SK-N-DZ (cell line): ENCODE measurements at places on chromosomes 12 and 14.
A peak's percentile ranks its signal among the peaks of the same experiment; 100 is the strongest.

GRCh38 chr14:75493592-75494087 lies 28.6 kb upstream of the BATF start:
- DNase-seq: no peak

DNA sequence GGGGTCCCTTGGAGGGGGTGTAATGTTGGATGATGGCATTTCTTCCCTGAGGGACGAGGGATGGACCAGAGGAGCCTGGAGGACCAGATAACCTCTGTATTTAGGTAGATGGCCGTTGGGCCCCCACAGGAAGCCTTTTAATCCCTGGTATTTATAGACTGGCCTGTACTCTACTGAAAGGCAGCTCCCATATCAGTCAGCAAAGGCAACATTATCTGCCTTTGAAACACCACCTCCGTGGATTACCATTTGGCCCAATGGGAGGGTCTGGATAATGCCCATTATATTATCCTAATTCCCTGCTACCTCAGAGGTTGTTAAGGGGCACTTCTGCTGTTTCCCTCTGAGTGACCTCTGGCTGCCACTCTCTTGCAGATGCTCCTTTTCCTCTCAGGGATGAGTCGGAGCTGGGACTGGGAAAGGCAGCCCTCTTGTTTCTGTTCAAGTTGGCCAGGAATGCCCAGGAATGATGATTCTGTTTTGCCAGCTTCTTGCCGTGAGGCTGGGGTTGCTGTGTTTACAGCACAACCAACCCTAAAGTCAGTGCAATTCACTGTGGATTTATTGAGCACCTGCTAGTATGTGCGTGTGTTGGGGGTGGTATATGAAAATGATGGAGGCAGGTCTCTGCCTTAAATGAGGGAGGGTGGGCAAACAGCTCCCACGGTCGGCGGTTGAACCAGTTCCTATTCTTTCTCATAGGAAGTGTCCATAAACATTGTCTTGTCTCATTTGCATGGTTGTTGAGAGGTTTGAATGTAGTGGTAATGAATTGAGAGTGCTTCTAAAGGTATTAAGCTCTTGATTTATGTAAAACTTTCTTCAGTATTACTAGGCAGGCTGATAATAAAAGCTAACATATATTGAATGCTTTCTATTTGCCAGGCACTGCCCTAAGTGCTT lies 18.1 kb downstream of the SUSD6 start:
- no peak for DNase-seq

- peak; percentile 59 for DNase-seq
Measured at GRCh38 chr12:52865090-52865944, 16.5 kb upstream of the KRT78 start.

GRCh38 chr14:102666635-102667034 lies 74.2 kb downstream of the RCOR1 start:
- no peak for DNase-seq

- no peak for DNase-seq
Measured at GRCh38 chr12:59844750-59845149, 248.9 kb downstream of the SLC16A7 start.

DNA sequence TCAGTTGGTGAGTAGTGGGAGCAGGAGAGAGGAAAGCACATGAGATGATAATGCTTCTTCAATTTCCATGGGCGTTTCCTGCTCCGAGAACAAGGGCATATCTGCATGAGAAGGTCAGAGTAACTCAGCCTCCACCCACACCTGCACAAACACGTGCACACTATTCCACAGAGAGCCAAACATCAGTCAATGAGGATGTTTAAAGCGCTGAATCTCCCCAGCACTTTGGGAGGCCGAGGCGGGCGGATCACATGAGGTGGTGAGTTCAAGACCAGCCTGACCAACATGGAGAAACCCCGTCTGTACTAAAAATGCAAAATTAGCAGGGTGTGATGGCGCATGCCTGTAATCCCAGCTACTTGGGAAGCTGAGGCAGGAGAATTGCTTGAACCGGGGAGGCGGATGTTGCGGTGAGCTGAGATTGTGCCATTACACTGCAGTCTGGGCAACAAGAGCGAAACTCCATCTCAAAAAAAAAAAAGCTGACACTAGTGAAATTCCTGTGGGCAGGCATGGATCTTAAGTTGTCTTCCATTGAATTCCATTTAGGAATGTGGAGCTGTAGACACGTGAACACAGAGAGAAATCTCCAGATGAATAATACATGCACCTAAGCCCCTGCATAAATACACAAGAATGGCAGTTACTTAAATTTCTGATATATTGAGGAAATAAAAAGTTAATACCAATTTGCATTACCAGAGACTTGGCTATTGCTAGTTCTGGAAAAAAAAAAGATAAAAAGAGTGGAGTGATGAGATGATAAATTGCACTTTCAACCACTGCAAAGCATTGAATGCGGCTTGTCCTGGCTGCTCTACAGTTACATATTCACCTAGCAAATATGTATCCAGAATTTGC lies 1097.4 kb upstream of the TMEM132C start:
- DNase-seq: no peak

GRCh38 chr12:50590869-50591268 lies 86.1 kb downstream of the DIP2B start:
- DNase-seq: no peak

- DNase-seq: no peak
Measured at GRCh38 chr12:124809878-124810277, 53.8 kb downstream of the SCARB1 start.

DNA sequence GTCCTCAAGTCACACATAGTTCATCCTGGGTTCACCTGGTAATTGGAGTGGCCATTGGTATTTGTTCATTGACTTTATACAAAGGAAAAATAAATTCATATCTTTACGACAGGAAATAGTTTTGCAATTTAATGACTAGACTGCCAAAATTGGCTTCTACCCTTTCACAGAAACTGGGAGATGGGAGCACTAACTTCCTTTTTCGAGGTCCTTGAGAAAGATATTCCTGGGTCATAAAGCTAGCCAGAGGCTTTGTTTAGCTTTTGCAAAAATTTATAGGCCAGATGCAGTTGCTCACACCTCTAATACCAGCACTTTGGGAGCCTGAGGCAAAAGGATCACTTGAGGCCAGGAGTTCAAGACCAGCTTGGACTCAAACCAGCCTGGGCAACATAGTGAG lies 10.2 kb upstream of the OR11G2 start:
- no peak for DNase-seq

DNA sequence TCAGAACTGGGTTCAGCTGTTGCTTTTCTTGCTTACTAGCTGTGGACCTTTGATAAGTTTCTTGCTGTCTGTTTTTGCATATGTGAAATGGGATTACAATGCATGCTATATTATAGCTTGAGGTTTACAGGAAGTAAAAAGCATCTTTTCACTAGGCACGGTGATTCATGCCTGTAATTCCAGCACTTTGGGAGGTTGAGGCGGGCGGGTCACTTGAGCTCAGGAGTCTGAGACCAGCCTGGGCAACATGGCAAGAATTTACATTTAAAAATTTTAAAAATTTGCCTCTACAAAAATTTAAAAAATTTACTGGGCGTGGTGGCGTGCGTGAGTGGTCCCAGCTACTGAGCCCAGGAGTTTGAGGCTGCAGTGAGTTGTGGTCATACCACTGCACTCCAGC lies 42.0 kb downstream of the CALM1 start:
- DNase-seq: no peak

DNA sequence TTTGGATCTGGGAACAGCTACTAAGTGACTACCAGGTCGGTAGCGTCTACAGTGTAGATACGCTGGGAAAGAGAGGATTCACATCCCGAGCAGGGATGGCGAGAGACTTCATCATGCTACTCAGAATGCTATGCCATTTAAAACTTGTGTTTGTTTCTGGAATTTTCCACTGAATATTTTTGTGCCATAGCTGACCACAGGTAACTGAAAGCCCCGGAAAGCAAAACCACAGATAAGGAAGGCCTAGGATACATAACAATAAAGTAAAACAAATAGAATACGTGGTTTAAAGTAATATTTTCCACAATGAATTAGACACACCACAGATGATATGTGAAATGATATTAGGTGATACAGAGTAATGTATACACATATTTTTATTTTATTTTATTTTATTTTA lies 7.9 kb upstream of the HCAR1 start:
- no peak for DNase-seq

- DNase-seq: no peak
Measured at GRCh38 chr12:28331130-28331529, 140.9 kb downstream of the CCDC91 start.

DNA sequence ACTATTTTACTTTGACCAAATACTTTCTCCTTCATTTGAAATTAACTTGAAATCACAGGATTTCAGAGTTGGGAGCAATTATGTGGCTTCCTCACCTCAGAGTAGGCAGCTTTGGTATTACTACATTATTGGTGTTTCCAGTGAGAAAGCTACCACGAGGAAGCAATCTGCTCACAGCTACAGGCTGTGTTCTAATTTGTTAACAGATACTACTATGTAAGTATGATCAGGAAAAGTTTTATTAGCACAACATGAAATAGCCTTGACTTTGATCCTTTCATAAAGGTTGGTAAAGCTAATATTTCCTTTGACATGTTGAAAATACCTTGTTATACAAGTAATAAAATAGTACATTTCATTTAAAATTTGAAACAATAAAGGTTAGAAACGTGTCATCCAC lies 30.6 kb downstream of the TAOK3 start:
- no peak for DNase-seq

DNA sequence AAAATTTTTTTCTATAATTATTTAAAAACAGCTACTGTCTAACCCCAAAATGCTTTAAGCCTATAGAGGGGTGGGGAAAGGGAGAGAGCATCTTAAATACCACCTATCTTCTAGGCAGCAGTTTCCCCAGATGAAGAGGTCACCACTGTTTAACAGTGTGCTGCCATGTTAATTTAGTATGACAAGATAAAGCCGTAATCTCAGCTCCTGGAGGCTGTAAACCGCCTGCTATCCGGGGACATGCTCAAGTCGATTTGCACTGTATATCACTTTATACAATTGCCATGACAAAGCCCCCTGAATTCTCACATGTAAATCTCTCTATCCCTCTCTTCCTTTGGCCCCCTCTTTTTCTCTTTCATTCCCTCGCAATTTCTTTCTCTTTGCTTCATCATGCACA lies 68.5 kb downstream of the SOX5 start:
- peak; percentile 50 for DNase-seq

GRCh38 chr12:114473018-114473417 lies 67.1 kb upstream of the TBX5 start:
- DNase-seq: no peak

DNA sequence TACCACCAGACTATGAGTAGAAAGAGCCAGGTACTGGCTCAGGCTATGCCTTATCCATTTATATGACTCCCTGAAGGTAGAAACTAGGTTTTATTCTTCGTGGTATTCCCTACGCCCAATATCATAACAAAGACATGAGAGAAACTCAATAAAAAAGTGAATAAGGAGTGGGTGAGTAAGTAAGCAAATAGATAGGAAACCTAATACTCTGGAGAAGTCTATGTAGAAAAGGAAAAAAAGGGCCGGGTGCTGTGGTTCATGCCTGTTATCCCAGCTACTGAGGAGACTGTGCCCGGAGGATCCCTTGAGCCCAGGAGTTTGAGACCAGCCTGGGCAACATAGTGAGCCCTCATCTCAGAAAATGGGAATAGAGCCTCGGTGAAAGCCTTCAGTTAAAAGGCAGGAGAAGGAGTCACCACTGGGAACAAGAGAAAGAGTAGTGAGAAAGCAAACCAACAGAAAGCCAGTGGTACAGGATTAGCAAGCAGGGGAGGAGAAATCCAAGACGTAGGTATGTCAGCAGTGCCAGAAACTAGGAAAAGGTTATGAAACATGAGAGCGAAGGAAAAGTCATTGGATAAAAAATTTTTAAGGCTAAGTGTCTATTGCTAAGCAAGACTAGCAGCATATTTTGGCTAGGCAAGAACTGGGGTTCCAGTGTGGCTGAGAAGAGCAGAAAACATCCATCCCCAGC lies 6.0 kb upstream of the OR6J1 start:
- DNase-seq: no peak

DNA sequence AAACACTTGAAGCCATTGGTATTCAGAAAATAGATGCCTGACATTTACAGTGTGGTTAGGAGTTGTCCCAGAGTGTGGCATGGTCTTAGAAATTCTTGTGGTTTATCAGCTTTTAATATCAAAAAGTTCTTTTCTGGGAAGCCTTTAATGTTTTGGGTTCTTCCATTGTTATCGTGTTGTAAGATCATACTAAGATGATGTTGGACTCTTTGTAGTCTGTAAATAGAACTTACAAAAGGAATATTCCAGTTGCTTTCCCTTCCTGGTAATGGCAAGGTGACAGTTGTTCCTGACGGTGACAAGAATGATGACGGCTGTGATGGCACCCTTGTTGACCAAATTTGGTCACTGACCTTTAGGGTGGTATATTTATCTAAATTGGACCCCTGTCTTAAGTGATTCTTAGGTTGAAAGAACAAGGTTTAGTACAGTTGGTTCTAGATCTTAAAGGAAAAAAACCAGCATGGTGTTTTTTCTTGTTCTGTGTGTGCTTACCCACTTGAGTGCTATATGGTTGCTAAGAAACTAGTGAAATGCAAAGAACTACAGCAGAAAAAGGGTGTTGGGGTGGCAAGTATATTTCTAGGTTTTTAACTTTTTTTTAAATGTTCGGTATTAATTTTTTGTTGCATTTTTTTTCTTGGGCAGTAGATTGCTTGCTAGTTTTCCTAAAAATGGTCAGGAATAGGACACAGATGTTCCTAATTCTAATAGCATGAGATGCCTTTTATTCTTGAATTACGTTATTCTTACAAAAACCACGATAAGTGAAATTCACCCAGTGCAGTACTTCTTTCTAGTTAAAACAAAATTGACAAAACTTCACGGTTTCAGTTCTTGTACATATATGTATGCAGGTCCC lies 2.1 kb downstream of the ATP2A2 start:
- DNase-seq: no peak

- DNase-seq: no peak
Measured at GRCh38 chr12:126038434-126038833, 973.2 kb downstream of the AACS start.

GRCh38 chr12:124026755-124027745 lies 54.0 kb downstream of the ZNF664 start:
- no peak for DNase-seq

DNA sequence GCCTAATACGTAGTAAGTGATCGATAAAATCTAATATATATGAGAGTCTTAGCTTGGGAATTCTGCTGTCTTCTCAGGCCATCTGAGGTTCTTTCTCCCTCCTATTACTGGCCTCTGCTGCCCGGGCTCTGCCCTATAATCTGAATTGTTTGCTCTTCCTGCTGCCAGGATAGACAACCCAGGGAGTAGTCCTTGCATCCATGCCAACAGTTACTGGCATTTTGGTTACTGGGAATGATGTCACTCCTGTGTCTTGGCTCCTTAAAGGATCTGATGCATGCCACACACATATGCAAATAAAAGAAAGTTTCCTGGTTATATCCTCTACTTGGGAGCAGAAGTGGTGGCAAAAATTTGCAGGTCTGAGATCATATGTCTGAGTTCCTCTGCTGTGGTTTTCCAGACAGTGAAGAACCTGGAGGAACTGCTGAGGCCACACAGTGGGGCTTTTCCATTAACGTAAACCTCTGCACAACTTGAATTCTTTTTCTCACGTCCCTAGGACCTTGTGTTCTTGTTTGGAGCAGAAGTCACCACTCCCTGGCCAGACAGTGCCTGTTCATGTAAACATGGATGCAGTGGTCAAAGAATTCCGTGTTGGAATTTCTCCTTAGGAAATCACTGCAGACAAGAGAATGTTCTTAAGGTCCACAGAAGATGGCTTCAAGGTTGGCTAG lies 320.6 kb upstream of the TBX3 start:
- DNase-seq: no peak
